ENCODE measurements at places on chromosomes 3 and 15.

- no peak for DNase-seq
Observed at GRCh38 chr15:29045717-29046116, 159.9 kb downstream of the APBA2 start.

- no peak for DNase-seq
Observed at GRCh38 chr3:188339410-188340295, 185.7 kb downstream of the LPP start.

DNA sequence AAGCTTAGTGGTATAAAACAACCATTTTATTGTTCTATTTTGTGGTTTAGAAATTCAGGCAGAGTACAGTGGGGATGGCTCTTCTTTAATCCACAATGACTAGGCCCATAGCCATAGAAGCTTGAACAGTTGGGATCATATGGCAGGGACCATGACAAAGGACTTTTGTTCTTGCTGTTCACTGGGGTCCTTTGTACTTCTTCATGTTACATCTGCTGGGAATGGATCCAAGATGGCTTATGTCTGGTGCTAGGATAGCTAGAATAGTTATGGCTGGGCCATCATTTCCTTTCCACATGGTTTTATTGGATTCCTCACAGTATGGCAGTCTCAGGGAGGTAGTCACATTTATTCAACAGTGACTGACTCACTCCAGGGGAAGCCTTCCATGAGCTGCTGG, 427.9 kb upstream of the AGTR1 start:
- DNase-seq = no peak

GRCh38 chr3:138195481-138195880, 8.4 kb downstream of the ARMC8 start:
- DNase-seq = no peak
